ENCODE measurements at places on chromosomes 3 and 15. TPM values are rescaled to one million over a fixed set of nuclear protein-coding genes. Genes with fewer than 3 reads are reported as not detected.
A peak's percentile ranks its signal among the peaks of the same experiment; 100 is the strongest.

ADPRH gene
- 3.6 TPM for total RNA-seq

DNA sequence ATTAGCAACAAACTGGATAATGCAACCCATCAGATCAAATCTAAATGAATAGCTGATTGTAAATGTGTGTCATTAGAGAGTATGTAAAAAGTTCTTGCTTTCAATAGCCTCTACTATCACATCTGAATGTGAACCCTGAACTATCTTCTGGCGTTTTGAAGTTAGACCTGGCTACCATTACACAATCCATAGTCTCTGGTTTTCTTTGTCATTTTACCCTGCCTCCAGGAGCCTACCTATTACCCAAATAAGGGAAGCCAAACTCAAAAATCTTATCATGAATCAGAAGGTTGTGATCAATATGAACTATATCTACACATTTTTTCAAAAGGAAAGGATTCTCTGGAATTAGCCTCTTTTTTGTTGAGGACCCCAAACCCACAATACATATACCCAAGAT is 31.8 kb downstream of the PCYT1A start:
- no peak overlapping the region for H3K4me3 ChIP-seq
- H3K36me3 ChIP-seq, result peaks cover 34% of the 10 kb centered on the region
- H3K4me1 ChIP-seq, result no peaks in the 10 kb centered on the region
- peak overlapping the region; percentile 56 for H3K27ac ChIP-seq

GRCh38 chr3:197168606-197169005 is 129.8 kb downstream of the DLG1 start:
- no peaks in the 10 kb centered on the region for H3K4me1 ChIP-seq
- peak; percentile 55 for DNase-seq
- H3K27ac ChIP-seq, result no peak overlapping the region
- H3K4me3 ChIP-seq, result no peak overlapping the region

RASL12 gene
- 7.0 TPM for total RNA-seq

- H3K27ac ChIP-seq, result peak overlapping the region; percentile 73
- no peak overlapping the region for H3K4me3 ChIP-seq
- no peaks in the 10 kb centered on the region for H3K36me3 ChIP-seq
- DNase-seq, result no peak
- H3K4me1 ChIP-seq, result peaks cover 16% of the 10 kb centered on the region
- H3K27me3 ChIP-seq, result no peaks in the 10 kb centered on the region
These were observed 107.7 kb downstream of the TCF12 start for GRCh38 chr15:57026016-57026592.

Measured in cardiac muscle cell (in vitro differentiated cells and primary cell).